ENCODE measurements at places on chromosomes 2 and 18.

DNA sequence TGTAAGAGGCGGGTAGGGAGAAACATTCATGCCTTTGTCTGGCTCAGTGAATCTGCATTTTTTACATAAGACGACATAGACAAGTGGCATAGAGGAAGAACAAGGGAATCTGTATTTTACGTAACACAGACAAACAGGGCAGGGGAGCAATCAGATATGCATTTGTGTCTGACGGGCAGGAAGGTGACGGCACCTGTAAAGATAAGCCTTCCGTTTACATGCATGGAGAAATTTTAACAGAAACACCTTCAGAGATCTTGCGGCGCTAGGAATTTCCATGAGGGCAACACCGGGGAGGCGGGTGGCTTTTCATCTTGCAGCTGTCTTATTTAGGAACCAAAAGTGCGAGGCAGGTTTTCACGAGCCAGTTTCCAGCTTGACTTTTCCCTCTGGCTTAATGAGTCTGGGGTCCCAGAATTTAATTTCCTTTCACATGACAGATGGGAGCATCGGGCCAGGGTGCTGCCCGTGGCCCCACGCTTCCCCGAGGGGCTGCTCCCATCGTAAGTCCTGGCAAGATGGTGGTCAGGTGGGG lies 42.6 kb downstream of the RTP5 start:
- DNase-seq, result no peak

DNA sequence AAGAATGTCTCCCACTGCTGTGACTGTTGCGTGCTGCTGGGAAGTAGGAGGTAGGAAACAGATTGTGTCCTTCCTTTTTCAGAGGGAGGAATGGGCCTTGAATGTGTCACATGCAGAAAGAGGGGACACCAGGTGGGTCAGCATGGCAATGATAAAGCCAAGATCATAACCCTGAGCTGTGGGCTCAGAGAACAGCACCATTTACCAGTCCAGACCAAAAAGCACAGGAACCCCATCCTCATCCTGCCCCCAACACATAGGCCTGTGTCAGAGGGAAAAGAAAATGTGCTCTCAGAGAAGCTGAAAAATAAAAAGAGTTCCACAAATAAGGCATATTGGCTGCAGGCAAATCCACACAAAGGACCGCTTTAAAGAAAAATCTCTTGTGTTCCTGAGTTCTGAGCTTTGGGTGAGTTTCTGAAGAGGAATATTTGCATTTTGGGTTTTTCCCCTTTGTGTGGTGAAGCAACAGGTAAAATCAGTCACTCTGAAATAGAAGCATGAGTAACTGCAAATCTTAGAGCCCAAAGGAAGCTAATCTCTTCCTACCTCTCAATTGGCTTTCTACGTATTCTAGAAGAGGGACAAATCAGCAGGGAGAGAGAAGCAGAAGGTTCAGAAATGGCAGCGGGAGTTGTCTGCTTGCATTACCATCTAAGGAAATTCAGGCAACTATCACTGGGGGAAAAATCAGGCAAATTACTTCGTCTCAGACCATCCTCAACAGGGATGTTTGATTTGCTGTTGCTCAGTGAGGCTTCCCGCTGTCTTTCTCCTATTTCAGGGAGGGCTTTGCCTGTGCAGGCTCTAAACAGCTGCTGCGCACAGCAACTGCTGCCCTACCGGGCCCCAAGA lies 106.8 kb downstream of the BCL11A start:
- no peak for DNase-seq

DNA sequence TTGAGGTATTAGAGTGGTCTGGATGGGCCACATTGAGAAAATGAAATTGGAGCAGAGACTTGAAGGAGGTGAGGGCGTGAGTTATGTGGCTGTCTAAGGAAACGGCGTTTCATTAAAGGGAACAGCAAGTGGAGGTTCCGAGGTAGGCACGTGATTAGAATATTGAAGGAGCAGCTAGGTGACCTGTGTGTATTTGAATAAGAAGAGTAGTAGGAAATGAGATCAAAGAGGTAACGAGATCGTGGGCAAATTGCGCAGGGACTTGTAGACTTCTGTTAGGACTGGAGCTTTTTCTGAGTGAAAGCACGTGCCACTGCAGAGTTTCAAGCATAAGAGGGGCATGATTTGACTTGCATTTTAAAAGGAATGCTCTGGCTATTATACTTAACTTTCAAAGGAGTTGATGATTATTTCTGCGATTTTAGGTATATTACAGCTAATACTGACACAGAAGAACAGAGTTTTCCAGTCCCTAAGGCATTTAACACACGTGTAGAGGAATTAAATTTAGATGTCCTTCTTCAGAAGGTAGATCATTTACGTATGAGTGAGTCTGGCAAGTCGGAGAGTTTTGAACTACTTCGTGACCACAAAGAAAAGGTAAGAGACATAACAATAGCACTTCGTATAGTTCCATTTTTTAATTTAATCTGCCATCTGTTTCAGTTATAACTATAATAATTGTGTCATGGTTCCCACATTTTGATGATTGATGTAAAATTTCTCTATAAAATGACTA lies 48.7 kb downstream of the RMDN2 start:
- DNase-seq, result no peak

DNA sequence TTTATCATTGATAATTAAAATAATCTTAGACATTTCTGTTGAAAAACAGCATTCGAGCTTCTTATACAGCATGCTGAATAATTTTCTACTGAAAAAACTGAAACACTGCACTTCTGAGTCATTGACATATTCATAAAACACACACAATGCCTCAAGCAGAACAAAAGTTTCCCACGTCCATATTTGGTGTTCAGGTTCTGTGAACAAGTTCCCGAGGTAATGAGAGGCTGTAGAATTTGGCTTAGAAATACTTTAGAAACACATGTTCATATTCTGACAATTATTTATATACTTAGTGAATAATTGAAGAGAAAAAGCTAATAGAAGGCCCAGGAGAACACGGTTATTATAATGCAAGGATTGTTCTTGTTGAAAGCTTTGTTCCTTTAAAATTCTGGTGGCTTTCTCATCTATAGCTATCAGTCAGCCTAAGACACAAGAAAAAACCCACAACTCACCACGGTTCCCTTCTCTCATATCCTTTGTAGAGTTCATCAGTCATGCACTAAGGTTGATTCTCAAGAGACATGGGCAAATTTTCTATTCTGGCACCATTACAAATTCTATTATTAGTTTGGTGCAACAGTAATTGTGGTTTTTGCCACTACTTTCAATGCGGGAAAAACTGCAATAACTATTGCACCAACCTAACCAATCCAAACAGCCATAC lies 194.4 kb downstream of the TMX3 start:
- no peak for DNase-seq

DNA sequence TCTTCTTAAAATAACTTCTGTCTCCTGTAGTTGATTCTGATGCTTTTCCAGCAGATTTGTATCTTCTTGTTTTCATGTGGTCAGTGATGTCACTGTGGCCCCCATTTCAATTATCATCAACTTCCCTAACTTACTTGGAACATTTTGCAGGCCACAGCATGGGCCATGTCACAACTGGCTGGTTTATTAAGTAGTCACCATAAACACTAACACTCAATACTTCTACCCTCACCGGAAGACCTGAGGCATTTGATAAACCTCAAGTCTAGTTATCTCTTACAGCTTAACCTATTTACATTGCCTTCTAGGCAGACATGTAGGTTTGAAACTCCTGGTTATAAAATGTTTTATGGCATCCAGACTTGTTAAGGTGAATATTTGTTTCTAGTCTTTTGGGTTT lies 37.4 kb upstream of the PROKR1 start:
- DNase-seq, result no peak

- no peak for DNase-seq
These were observed 28.3 kb downstream of the AGFG1 start for GRCh38 chr2:227500301-227500630.

GRCh38 chr2:189437926-189438325 lies 3.3 kb upstream of the WDR75 start:
- DNase-seq, result no peak

DNA sequence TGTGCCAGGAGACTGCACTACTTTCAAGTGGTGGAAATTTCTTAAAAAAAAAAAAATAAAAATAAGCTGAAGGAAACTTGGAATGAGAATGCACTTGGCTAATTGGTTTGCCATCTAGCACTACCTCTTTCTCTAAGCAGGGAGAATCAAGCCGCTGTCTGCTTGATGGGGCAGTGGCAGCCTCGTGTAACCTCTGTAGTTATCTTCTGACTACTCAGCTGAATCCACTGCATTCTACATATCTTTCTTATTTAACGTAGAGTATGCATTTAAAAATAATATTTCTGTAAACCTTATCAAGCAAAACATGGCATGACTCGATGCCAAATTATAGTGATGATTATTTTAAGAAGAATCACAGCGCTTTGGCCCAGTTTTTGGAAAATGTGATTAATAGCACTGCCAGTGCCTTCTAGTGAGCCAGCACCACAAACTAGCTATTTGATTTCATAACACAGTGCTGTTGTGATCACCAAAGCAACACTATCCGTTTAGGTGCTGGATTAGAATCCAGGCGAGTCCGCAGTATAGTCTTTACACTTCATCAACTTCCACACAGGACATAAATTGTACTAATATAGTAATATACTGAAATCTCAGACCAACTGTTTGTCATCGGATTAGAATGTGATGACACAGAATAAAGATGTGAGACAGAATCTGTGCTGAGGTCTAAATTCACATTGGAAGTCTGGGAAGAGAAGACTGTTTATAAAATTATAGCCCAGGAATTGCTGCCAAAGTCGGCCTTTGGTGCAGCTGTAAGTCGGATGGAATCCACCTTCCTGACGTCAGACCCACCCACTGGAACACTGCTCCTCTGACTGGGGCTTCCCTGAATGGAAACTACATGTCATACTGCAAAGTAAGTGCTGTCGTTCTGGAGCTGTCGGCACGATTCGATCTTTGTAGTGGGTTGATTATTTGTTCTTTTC lies 136.5 kb upstream of the ETAA1 start:
- DNase-seq, result no peak
